ENCODE measurements at places on chromosomes 16 and 17. TPM values are rescaled to one million over a fixed set of nuclear protein-coding genes. Genes with fewer than 3 reads are reported as not detected.

GRCh38 chr17:80585890-80586845 is 41.5 kb downstream of the RPTOR start:
- no peak for DNase-seq

- peak; percentile 91 for DNase-seq
These were observed 13.3 kb downstream of the JUP start for GRCh38 chr17:41773190-41773588.

DNA sequence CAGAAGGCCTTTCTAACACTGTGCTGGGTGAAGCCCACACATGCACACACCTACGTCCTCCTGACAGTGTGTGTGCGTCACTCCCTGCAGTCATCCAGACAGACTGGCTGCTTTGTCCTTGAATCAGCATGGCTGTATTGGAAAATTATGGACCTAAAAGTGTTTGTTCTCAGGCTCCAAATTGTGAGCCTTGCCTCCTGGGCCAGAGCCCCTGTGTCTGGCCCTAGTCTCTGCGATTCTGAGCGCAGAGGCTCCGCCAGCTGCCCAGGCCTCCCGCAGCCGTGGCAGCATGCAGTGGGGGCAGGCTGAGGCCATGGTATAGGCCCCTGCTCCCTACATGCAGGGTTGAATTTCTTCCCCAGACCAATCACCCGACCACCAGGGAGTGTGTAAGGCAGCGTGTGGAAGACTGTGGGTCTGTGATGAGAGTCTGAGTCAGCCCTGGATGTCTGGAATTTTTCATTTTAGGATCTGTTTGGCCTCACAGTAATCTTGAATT is 166.9 kb downstream of the LGALS9B start:
- DNase-seq: peak; percentile 95

- no peak for DNase-seq
These were observed 22.0 kb upstream of the ABCA9 start for GRCh38 chr17:69082696-69083095.

TEX14 gene
- polyA plus RNA-seq: not detected

Data from IMR-90 (cell line).